ENCODE measurements at places on chromosomes 3 and 15.

DNA sequence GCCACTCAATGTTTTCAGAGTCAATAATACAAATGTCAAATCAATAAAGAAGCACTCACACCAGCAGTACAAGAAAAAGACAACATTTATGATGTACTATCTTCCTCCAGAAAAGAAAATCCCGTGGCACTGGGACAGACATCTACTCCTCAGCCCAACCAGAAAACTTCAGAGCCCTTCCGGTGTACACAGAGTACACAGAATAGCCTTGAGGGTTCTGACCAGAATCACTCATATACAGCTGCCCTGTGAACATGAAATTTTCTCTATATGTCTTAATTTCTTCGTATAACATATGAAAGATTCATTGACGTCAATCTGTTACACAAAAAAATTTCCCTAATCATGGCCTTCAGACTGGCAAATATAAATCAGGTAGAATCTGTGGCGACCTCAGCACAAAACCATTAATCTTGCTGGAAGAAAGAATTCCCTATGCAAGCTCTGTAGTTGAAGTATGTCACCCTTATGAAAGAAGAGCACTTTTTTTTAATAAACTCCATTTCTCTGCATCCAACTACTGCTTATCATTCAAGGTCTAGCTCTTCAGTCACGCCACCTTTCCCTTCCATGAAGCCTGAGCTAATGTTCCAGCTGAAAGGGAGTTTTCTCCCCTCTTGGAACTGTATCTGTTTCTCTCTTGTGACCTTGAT lies 53.8 kb upstream of the PLAAT1 start:
- DNase-seq = no peak

DNA sequence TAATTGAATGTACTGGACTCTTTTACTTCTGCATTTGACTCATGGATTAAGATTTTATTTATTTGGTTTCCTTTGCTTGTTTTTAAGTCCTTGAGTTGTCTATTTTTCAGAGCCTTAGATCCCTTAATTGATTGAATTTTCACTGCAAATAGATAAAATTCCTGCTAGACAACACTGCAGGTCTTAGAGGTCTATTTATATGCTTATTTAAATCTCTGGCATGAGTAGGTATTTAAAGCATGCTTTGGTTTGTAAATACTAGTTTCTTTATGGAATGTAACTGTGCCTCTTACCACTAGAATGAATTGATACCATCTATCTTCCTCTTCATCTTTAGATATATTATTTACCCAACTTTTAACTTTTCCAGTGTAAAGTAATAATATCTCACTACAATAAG lies 20.0 kb downstream of the PLSCR5 start:
- DNase-seq = no peak

DNA sequence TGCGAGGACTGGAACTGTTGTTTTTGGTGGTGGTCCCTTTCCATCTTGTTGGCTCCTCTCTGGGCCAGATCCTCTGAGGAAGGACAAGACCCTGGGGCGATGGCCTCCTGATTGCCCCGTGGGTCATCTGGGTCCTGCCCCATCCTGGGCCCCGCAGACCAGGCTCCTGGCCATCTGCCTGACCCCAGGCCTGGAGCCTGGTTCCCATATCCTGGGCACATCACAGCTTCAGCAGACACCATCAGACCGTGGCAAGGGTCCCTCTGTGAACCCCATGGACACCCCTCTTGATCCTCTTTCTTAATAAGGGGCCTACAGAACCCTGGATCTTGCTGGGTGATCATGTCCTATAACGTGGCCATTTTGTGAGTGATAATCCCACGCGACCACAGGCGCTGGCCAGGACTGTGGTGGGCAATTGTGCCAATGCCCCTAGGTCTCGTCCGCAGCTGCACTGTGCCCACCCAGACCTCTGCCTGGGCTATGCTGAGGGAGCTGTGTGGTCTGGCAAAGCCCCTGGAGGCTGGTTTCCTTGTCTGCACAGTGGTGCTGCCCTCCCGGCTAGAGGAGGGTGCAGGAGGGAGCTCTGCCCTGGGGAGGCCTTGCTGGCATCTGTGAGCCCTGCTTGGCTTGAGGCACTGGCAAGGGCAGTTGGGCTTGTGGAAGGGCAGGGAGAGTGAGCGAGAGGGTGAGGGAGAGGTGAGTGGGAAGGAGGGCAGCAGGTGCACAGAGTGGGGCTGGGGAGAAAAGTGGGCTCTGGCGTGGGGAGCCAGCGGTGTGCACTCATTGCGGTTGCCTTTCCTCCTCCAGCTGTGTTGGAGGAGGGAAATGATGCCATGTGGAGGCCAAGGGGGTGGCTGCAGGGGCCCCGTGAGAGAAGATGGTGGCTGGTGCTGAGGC lies 53.1 kb upstream of the PRR23E start:
- no peak for DNase-seq

DNA sequence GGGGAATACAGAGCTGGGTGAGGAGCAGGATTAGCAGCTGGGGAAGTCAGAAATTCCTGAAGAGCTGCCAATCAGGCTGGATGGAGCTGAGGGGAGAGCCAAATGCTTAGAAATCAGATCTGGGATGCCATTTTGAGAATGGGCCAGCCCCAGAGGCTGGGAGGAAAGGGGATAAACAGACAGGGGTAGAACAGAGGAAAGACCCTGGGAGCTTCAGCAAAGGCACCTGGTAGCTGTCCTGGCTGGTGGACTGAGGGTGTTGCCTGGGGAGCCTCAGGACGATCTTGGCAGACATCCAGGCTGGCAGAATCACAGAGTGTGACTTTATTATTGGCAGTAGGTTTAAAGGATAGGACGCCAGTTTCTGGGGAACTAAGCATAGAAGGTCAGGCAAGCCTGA lies 97.8 kb downstream of the SQOR start:
- no peak for DNase-seq

GRCh38 chr15:85646538-85647091 lies 148.1 kb downstream of the KLHL25 start:
- no peak for DNase-seq
